Activated naive CD8-positive, alpha-beta T cell treated with anti-CD3 and anti-CD28 coated beads, Interleukin-2, amount 50 U/mL, for 16 hours (primary cell): ENCODE measurements at places on chromosomes 2 and 18.

- DNase-seq, result no peak
These were observed 132.7 kb downstream of the SCG2 start for GRCh38 chr2:223469270-223470046.

GRCh38 chr2:53715568-53715967 lies 52.0 kb upstream of the CHAC2 start:
- no peak for DNase-seq

GRCh38 chr2:159612255-159612901 lies 4.0 kb downstream of the BAZ2B start:
- no peak for DNase-seq

- no peak for DNase-seq
These were observed 15.5 kb upstream of the PRKCE start for GRCh38 chr2:45636008-45636407.

- DNase-seq, result no peak
These were observed 222.8 kb upstream of the TMEM200C start for GRCh38 chr18:6118080-6118479.

DNA sequence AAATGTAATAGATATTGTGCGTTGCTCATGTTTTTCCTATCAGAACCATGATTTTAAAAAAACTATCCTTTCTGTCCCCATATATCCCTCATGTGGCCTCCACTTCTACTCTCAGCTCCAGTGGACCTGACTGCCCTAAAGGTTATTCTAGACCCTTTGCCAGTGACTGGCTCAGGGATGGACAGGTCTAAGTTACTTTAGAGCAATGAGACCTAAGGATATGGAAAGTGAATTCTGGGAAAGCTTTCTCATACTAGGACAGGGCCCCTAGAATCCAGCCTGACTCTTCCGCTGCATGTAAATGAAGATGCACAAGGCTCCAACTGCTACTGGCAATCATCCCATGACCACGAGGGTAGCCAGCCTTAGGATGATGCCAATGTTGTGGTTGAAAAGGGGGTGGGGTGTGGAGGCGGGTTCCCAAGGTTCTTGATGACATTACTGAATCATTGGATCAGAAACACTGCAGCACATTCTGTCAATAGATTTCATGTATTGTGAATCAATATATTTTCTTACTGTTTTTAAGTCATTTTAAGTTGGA lies 21.3 kb downstream of the C2orf69 start:
- DNase-seq, result no peak

DNA sequence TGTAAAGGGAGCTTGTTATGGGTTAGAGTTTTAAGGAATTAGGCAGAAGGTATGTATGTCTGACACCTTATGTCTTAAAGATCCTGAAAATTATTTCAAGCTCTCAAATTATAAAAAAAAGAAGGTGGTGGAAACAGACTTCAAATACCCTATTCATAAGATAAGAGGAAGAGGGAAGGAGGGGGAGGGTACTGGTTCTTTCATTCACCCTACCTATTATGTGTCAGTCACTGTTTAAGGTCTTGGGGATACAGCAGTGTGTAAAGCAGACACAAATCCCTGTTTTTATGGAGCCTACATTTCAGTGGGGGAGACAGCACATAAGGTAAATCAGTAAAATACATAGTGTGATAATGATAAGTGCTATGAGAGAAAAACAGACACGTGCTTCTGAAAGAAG lies 184.4 kb downstream of the FHOD3 start:
- no peak for DNase-seq

DNA sequence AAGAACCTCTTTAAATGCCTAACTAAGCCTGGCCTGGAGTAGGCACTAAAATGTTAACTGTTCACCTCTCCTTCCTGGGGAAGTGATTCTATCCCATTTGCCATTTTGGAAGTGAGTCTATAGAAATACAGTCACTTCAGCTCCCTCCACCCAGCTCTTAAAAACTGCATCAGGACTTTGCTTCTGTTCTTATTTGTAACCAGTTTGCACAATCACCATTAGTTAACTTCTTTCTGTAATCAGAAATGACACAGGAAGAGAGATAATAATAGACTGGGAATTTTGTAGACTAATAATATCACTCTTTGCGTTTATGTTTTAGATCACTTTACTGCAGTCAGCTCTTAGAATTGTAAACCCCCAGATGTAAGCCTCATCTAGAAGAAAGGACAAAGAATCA lies 16.0 kb upstream of the MARCO start:
- no peak for DNase-seq

DNA sequence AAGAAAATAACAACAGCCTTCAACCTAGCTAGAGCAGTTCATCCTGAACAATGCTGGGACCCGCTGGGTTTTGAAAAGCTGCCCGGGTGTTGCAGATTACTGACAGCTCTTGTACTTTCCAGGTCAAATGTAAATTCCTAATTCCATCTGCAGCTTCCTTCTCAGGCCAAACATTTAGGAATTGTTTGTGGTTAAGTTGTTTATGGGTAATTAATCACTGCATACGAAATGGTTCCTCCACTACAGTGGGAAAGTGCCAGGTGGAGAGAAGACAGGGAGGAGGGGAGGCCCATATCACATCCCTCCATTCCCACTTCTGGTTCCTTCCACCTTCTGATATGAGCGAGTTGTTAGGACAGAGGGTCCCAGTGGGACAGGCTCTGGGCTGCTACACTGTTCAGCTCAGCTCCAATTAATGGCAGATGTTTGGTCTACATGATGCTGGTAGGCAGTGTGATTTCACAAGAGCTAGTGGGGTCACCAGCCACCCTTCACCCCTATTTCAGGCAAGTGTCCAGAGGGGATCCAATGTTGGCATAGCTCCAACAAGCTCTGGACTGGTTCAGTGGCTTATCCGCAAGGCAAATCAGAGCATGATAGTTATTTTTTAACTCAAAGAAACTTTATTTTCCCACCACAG lies 112.9 kb upstream of the ACAA2 start:
- DNase-seq, result no peak

DNA sequence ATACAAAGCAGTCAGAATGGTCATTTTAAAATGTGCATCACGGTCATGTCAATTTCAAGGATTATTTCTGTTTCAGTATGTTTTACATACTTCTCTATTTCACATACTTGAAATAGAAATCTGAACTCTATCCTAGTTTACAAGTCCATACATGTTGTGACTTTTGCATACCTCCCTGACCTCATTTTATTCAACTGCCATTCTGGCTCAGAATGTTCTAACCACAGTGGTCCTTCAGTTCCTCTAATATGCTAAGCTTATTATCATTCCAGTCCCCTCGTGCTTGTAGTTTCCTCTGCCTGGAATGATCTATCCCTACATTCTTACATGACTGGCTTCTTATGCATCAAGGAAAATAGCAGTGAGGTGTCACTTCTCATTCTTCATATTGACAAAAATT lies 295.6 kb downstream of the KIAA1328 start:
- no peak for DNase-seq

DNA sequence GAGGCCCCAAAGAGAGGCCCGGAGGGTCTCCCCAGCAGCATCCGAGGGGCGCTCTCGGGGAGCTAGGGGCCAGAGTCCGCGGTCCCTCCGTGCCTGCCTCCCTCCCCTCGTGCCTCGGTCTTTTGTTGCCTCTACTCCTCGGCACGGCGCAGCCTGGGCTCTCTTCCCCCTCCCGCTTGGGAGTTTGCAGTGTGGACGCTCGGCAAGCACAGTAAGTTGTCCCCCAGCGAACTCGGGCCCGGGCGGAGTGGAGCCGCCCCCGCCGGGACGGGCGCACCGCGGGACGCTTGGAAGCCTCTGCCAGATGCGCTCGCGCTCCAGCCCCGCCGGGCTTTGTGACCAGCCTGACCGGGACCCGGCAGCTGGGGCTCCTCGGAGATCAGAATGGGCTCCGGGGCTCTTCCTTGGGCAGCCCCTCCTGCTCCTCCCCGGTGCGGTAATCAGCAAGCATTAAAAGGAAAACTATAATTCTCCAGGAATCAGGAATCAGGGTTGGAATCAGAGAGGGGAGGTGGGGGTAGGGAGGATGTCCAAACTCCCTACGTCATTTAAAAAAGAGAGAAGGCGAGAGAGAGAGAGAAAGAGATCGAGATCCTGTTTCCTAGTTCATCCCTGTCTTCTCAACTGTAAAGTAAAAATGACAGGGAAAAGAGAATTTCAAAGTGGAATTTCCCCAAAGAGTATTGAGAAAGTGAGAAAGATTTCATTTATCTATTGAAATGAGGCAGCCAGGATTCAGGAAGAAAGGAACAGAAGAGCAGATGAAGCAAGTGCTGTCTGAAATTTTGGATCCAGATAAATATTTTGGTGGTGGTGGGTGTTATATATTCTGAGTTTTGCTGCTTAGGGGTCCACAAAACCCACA lies 786 bp upstream of the TMEM200C start:
- no peak for DNase-seq
